ENCODE measurements at places on chromosomes 7 and 10.
A peak's percentile ranks its signal among the peaks of the same experiment; 100 is the strongest.

GRCh38 chr7:108659261-108659660, 89.6 kb downstream of the DNAJB9 start:
- H3K4me1 ChIP-seq, result no peaks in the 10 kb centered on the region
- no peaks in the 10 kb centered on the region for H3K36me3 ChIP-seq
- H3K4me3 ChIP-seq, result no peak overlapping the region
- no peak for DNase-seq
- H3K27ac ChIP-seq, result no peak overlapping the region

DNA sequence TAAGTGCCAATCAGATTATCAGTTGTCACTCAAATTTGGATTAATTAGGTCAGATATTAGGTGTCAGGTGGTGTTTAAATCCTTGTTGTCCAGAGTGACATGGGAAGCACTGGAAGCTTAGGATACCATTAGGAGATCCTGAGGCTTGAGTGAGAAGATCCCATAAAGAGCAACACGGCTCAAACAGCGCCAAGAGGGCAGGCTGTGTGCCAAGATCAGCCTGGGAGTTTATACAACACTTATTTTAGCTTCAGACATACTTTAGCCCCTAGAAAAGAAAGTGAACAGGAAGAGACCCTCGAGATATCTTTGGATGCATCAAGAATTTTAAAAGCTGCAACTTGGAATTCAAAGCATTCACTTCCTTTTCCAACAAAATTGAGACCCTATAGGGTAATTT, 14.2 kb upstream of the ACTA2 start:
- peaks cover 17% of the 10 kb centered on the region for H3K4me1 ChIP-seq
- peaks cover 3% of the 10 kb centered on the region for H3K36me3 ChIP-seq
- H3K4me3 ChIP-seq, result no peak overlapping the region

- no peak overlapping the region for H3K27ac ChIP-seq
- no peaks in the 10 kb centered on the region for H3K36me3 ChIP-seq
- no peak overlapping the region for H3K4me3 ChIP-seq
- DNase-seq, result no peak
These were observed 206.8 kb upstream of the MTPN start for GRCh38 chr7:136183981-136184380.

GRCh38 chr7:151245360-151246101, 3.0 kb downstream of the SMARCD3 start:
- no peak overlapping the region for H3K27ac ChIP-seq
- H3K27me3 ChIP-seq, result peaks cover 60% of the 10 kb centered on the region
- peak overlapping the region; percentile 41 for H3K4me3 ChIP-seq

GRCh38 chr10:58064714-58065528, 202.8 kb downstream of the IPMK start:
- H3K36me3 ChIP-seq, result no peaks in the 10 kb centered on the region
- H3K27me3 ChIP-seq, result peaks cover 3% of the 10 kb centered on the region
- H3K27ac ChIP-seq, result no peak overlapping the region
- no peaks in the 10 kb centered on the region for H3K4me1 ChIP-seq
- DNase-seq, result no peak
- H3K4me3 ChIP-seq, result no peak overlapping the region

- H3K36me3 ChIP-seq, result no peaks in the 10 kb centered on the region
- no peak overlapping the region for H3K4me3 ChIP-seq
- H3K27me3 ChIP-seq, result no peaks in the 10 kb centered on the region
- no peak for DNase-seq
- no peaks in the 10 kb centered on the region for H3K4me1 ChIP-seq
These were observed 281.8 kb downstream of the KCNMA1 start for GRCh38 chr10:77355844-77356243.

- H3K4me3 ChIP-seq, result no peak overlapping the region
- H3K27ac ChIP-seq, result no peak overlapping the region
- DNase-seq, result no peak
- no peaks in the 10 kb centered on the region for H3K36me3 ChIP-seq
- peaks cover 16% of the 10 kb centered on the region for H3K27me3 ChIP-seq
- no peaks in the 10 kb centered on the region for H3K4me1 ChIP-seq
These were observed 36.8 kb downstream of the WIPF3 start for GRCh38 chr7:29843093-29843492.

- peaks cover 45% of the 10 kb centered on the region for H3K27me3 ChIP-seq
- no peaks in the 10 kb centered on the region for H3K36me3 ChIP-seq
- no peak overlapping the region for H3K4me3 ChIP-seq
- DNase-seq, result no peak
- no peaks in the 10 kb centered on the region for H3K4me1 ChIP-seq
These were observed 46.1 kb downstream of the ZCCHC24 start for GRCh38 chr10:79399223-79399831.

- H3K36me3 ChIP-seq, result peaks cover 9% of the 10 kb centered on the region
- H3K4me3 ChIP-seq, result no peak overlapping the region
- H3K27ac ChIP-seq, result peak overlapping the region; percentile 75
- H3K4me1 ChIP-seq, result peaks cover 20% of the 10 kb centered on the region
These were observed 3.5 kb downstream of the DLX5 start for GRCh38 chr7:97020996-97021746.

- H3K27ac ChIP-seq, result no peak overlapping the region
- DNase-seq, result no peak
- H3K27me3 ChIP-seq, result peaks cover 8% of the 10 kb centered on the region
- H3K4me1 ChIP-seq, result no peaks in the 10 kb centered on the region
- no peak overlapping the region for H3K4me3 ChIP-seq
- H3K36me3 ChIP-seq, result no peaks in the 10 kb centered on the region
These were observed 88.9 kb downstream of the RAPGEF5 start for GRCh38 chr7:22267930-22268615.

GRCh38 chr10:76230921-76231285, 799.5 kb downstream of the LRMDA start:
- no peak overlapping the region for H3K27ac ChIP-seq
- no peaks in the 10 kb centered on the region for H3K4me1 ChIP-seq
- H3K4me3 ChIP-seq, result no peak overlapping the region
- no peak for DNase-seq
- no peaks in the 10 kb centered on the region for H3K27me3 ChIP-seq

GRCh38 chr7:139051655-139052054, 15.8 kb upstream of the ZC3HAV1L start:
- H3K27ac ChIP-seq, result peak overlapping the region; percentile 49
- H3K27me3 ChIP-seq, result no peaks in the 10 kb centered on the region
- H3K4me1 ChIP-seq, result peaks cover 50% of the 10 kb centered on the region
- H3K36me3 ChIP-seq, result peaks cover 74% of the 10 kb centered on the region
- H3K4me3 ChIP-seq, result no peak overlapping the region

DNA sequence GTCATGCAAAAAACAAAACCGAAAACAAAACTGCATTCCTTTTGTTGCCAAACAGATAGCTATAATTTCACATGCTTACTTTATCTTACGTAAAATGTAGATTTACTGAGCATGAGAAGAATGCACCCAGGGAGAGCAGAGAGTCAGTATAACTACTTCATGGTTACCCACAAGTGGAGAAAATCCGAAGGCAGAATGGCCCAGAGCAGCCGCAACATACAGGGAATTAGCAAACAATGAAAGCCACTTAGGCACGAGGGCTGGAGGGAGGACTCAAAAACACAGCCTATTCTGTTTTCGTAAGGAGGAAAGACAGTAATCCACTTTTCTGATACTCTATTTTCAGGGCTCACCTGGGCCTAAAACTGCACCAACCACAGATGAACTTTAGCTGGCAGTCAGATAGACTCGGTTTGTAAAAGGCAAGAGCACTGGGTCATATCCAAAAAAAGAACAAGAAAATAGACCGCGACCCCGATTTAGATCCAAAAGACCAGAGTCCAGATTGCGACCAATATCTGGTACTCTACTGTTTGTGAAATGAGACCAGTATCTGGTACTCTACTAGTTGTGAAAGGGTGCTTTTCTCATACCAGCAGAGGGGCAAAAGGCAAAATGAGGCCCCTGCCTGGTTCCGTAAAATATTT, 1.3 kb downstream of the ITPRIP start:
- peaks cover 61% of the 10 kb centered on the region for H3K4me1 ChIP-seq
- peaks cover 15% of the 10 kb centered on the region for H3K27me3 ChIP-seq

GRCh38 chr10:30420766-30421165, 13.2 kb upstream of the MAP3K8 start:
- H3K4me1 ChIP-seq, result peaks cover 49% of the 10 kb centered on the region
- peaks cover 2% of the 10 kb centered on the region for H3K36me3 ChIP-seq

GRCh38 chr7:37670436-37670835, 13.1 kb upstream of the GPR141 start:
- H3K27ac ChIP-seq, result no peak overlapping the region
- DNase-seq, result no peak

GRCh38 chr7:414681-415560, 104.7 kb downstream of the PDGFA start:
- no peaks in the 10 kb centered on the region for H3K36me3 ChIP-seq
- no peaks in the 10 kb centered on the region for H3K27me3 ChIP-seq
- H3K27ac ChIP-seq, result no peak overlapping the region
- no peak for DNase-seq
- H3K4me3 ChIP-seq, result no peak overlapping the region
- H3K4me1 ChIP-seq, result no peaks in the 10 kb centered on the region

- H3K27me3 ChIP-seq, result peaks cover 12% of the 10 kb centered on the region
- no peaks in the 10 kb centered on the region for H3K4me1 ChIP-seq
- H3K36me3 ChIP-seq, result no peaks in the 10 kb centered on the region
- H3K27ac ChIP-seq, result no peak overlapping the region
- no peak overlapping the region for H3K4me3 ChIP-seq
These were observed 42.2 kb upstream of the ELN start for GRCh38 chr7:73985737-73986141.

- peak overlapping the region; percentile 24 for H3K27ac ChIP-seq
- peaks cover 26% of the 10 kb centered on the region for H3K4me1 ChIP-seq
- peaks cover 63% of the 10 kb centered on the region for H3K27me3 ChIP-seq
- H3K4me3 ChIP-seq, result peak overlapping the region; percentile 50
- H3K36me3 ChIP-seq, result no peaks in the 10 kb centered on the region
These were observed 172.6 kb upstream of the TNRC18 start for GRCh38 chr7:5596046-5596895.

DNA sequence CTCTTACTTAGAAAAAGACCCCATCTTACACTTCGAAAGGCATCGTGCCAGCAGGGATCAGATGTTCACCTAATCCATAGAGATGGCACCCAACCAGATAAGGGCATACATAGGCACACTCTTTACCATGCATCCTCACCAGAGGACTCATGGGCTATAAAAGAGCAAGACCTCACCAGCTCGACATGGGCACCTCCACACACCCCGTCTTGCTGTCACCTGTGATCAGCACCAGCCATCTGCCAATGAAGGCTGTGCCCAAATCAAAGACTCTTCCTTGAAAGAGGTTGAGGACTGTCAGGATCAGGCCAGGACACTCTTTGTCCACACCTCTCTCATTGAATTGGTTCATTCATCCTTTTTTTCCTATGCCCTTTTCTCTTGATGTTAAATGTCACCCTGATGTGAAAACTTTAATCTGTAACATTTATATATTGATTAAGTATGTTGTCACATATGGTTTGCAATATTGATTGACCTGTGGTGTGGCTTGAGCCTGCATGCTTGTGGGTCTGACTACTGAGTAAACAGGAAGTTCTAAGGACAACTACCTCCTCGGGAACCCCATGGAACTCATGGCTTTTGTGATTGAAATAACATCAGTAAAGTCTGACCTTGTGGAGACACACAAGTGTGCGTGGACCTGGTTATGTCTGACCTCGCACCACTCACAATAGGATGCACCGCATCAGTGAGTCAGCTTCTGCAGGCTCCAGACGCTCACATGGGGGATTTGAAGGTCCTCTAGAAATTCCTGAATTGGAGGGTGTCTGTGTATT, 75.5 kb downstream of the HTR5A start:
- no peak overlapping the region for H3K27ac ChIP-seq
- H3K27me3 ChIP-seq, result peaks cover 17% of the 10 kb centered on the region
- H3K4me3 ChIP-seq, result no peak overlapping the region
- no peaks in the 10 kb centered on the region for H3K4me1 ChIP-seq

- H3K4me1 ChIP-seq, result no peaks in the 10 kb centered on the region
- no peak for DNase-seq
- H3K27ac ChIP-seq, result no peak overlapping the region
- no peaks in the 10 kb centered on the region for H3K36me3 ChIP-seq
- H3K27me3 ChIP-seq, result no peaks in the 10 kb centered on the region
These were observed 477.2 kb downstream of the GPAM start for GRCh38 chr10:111706331-111706730.

DNA sequence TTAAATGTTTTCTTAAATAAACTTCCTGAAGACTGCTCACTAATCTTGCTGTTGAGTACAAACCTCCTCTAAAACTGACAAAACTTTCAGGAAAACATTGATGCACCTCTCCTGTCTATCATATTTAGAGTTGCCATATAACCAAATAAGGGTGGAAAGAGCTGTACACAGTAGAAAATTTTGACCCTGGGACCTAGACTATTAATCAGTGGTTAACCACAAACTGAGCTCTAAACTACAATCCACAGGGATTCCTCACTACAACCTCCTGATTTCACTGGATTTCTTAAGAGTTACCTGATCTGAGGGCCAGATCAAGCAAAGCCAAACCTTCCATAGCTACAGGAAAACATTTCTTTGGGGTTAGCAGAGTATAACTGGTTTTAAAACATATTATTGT, 39.9 kb upstream of the WNT16 start:
- no peak for DNase-seq
- H3K27me3 ChIP-seq, result peaks cover 3% of the 10 kb centered on the region
- H3K27ac ChIP-seq, result no peak overlapping the region
- no peaks in the 10 kb centered on the region for H3K36me3 ChIP-seq

DNA sequence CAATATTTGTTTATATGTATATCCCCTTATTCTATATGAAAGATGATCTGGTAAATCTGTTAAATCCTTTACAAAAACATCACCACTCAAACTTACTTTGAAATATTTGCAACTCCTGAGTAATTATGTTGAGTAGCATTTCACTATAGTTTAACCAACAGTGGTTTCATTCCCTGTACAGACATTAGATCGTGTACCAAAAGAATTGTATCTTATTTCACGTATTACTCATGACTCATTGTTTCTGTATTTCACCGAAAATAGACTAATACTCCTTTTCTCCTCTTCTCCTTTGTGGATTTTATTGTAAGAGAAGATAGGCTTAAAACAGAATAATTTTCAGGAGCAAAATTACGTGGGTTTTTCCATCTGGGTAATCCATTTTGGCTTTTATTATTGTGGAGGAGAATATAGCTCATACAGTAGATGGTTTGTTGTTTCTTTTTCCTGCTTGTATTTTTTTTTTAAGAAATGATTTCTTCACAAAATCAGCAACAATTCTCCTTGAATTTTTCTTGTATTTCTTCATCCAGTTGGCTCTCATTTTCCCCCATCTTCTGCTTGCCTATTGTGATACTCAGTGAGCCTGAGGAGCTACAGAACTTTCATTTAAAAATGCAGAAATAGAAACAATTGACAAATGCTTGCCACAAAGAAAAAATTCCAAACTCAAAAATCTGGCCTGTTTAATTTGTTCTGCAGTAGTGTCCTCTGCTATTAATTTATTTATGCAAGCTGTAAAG, 90.6 kb upstream of the OIT3 start:
- no peak for DNase-seq
- H3K4me3 ChIP-seq, result no peak overlapping the region
- H3K27ac ChIP-seq, result no peak overlapping the region
- H3K27me3 ChIP-seq, result peaks cover 3% of the 10 kb centered on the region
- peaks cover 10% of the 10 kb centered on the region for H3K4me1 ChIP-seq
- no peaks in the 10 kb centered on the region for H3K36me3 ChIP-seq

All from activated naive CD4-positive, alpha-beta T cell treated with anti-CD3 and anti-CD28 coated beads, Interleukin-2, amount 10 ng/mL, durations not matched to agents 7 days and 5 days (primary cell).